ENCODE measurements at places on chromosomes 2 and 18. TPM values are rescaled to one million over a fixed set of nuclear protein-coding genes. Genes with fewer than 3 reads are reported as not detected.

- DNase-seq = no peak
Measured at GRCh38 chr2:221448057-221448843, 123.9 kb downstream of the EPHA4 start.

DNA sequence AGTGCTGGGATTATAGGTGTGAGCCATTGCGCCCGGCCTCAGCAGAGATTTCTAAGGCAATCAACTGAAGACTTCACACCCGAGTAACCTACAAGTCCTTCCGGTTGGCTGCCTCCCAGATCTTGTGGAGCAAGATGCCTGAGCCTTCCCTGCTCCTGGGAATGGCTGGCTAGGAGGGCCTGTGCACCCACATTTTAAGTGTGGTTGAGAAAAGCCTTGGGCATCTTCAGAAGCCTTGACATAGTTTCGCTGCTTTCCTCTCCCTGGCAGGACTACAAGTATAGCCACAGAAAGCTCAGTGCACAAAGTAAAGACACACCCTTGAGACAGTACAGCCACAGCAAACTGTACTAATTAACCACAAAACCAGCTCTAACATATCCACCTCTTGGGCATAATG, 35.2 kb downstream of the E2F6 start:
- no peak for DNase-seq

DNA sequence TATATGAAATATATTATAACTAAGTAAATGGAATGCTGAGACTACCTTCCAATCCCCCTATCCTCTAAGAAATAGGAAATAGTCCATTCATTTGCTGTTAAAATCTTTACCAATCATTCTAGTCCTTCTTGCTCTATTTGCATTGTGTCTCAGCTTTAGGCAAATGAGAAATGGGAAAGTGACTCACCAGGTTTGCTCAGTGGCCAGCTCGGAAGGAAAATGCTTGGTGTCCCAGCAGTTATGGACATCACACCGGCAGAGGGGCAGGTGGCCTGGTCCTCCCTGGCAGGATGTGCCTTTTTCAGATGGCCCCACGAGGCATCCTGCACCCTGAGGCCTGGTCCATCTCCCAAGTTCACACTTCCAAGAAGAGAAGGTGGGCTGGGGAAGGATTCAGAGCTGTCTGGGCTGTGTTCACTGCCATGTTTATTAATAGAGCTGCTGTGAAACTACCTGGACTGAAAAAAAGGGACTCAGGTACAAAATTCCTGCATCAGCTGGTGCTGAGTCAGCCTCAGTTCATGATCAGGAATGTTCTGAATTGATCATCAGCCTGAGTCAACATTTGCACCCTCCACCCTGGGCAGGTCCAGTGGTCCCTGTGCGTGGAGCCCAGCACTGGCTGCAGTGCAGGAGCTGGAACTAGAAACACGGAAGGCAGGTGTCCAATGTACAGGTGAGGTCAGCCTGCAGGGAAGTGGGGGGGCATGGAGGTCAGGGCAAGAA, 60.1 kb upstream of the ARL4C start:
- DNase-seq = no peak

Gene ICA1L
- total RNA-seq = 2.5 TPM

Gene TRIM43
- total RNA-seq = not detected

Gene SPHKAP
- total RNA-seq = not detected

Data from HCT116 (cell line).